ENCODE measurements at places on chromosomes 11 and 22.

GRCh38 chr22:45007391-45008185 lies 2.2 kb downstream of the PHF21B start:
- DNase-seq = no peak

GRCh38 chr11:68687986-68688385 lies 3.6 kb downstream of the GAL start:
- DNase-seq = no peak

- DNase-seq = peak; percentile 83
Measured at GRCh38 chr11:93329936-93330445, 551 bp upstream of the DEUP1 start.

- no peak for DNase-seq
Measured at GRCh38 chr22:45058622-45058912, 48.8 kb upstream of the PHF21B start.
